Stimulated activated CD4-positive, alpha-beta T cell treated with anti-CD3 and anti-CD28 coated beads, Interleukin-12 subunit alpha, Interleukin-12 subunit beta, amount 100 ng/mL, for 48 hours (primary cell): ENCODE measurements at places on chromosomes 7 and 10.

DNA sequence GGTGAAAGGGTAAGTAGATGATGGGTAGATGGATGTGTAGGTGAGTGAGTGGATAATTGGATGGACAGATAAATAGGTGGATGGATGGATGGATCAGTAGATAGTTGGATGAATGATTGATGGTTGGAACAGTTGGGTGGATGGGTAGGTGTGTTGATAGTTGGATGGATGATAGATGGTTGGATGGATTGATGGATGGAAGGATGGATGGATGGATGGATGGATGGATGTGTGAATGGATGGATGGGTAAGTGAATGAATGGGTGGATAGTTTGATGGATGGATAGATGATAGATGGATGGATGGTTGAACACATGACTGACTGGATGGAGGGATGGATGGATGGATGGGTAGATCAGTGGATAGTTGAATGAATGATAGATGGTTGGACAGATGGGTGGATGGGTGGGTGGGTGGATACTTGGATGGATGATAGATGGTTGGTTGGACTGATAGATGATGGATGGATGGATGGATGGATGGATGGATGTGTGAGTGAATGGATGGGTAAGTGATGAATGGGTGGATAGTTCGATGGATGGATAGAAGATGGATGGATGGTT, 37.0 kb downstream of the PDGFA start:
- no peak for DNase-seq

DNA sequence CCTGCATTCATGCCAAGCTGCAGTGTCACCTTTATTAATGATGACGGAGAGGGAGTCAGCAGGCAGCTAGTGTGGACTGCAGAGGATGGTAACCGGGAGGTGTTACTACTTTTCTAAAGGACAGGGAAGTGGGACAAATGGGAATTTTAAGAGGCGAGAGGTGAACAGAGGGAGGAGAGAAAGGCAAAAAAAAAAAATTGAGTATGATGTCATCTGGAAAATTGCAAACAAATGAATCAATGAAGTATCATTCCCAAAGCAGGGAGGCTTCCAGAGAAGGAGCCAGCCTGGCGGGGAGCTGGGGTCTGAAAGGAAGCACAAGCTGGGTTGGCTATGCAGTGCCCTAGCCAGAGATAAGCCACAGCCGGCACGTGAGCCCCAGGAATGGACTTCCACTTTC, 12.9 kb downstream of the FRG2B start:
- DNase-seq = no peak

DNA sequence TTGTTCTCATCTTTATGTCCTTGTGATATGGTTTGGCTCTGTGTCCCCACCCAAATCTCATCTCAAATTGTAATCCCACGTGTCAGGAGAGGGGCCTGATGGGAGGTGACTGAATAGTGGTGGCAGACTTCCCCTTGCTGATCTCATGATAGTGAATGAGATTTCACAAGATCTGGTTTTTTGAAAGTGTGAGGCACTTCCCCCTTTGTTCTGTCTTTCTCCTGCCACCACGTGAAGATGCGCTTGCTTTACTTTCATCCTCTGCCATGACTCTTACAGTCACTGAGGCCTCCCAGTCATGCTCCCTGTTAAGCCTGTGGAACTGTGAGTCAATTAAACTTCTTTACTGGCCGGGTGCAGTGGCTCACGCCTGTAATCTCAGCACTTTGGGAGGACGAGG, 161.0 kb downstream of the HERPUD2 start:
- DNase-seq = no peak

GRCh38 chr7:4958477-4959301, at the start of gene MMD2:
MMD2 (minus strand) TSS chr7:4959187; CDS start chr7:4959017, 170 bp downstream.
- no peak for DNase-seq

DNA sequence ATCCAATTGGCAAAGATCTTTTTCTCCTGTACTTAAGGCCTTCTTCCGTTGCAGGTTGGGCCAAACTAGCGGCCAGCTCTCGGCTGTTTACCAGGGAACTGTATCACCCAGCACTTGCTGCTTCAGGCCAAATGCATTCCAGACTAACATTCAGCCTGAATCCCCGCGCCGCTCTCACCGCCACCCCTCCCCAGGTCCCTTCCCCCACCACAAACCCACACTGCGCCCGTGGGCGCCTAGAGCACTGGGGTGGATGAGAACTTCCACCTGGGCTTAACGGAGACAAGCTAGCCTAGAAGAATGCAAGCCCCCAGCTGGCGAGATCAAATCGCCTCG, 676 bp downstream of the TCAF1 start:
- DNase-seq = no peak

- no peak for DNase-seq
Measured at GRCh38 chr7:157650801-157651200, 314.0 kb downstream of the DNAJB6 start.

DNA sequence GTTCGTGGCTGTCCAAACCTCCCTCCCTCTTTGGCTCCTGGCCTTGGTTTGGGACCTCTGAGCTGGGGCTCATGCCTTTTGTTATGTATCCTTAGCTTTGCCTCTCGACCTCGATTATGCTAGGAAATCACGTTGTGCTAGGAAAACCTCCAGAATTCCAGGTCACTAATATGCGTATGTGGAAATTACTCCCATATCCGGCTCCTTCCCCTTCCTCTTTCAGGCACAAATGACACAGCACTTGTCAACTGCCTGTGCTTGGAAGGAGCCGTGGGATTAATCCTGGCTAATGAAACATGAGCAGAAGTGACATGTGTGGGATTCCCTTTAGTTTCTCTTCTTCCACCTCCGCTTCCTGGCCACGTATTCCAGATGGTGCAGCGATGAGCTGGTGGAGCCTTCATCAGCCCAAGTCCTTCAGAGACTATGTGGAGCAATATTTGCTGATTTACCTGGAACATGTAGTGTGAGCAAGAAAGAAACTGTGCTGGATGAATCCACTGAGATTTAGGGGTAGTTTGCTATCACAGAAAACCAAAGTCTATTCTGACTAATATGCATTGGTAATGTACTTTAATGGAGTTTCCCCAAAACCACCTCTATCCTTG, 149.2 kb downstream of the REEP3 start:
- DNase-seq = no peak

GRCh38 chr7:66576646-66577045, 52.0 kb upstream of the KCTD7 start:
- no peak for DNase-seq

DNA sequence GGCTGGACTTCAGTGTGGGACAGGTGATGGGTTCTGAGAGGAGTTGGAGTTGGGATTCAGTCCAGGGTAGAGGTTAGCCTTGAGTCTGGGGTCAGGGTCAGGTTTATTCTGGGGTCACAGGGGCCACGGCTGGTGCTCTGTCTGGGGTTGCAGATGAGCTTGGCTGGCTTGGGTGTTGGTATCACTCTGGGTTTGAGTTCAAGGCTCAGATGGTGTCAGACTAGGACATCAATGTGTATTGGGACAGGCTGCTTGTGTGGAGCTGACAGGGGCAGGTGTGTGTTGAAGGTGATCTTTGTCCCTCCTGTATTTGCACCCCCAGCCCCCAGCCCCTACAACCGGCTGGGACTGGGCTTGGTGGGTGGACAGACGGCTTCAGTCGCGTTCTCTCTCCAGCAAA, 26.8 kb downstream of the TMEM270 start:
- no peak for DNase-seq

- DNase-seq = no peak
Measured at GRCh38 chr10:117417196-117417595, 42.0 kb upstream of the PDZD8 start.

- no peak for DNase-seq
Measured at GRCh38 chr10:44680764-44681163, 230.4 kb upstream of the TMEM72 start.

DNA sequence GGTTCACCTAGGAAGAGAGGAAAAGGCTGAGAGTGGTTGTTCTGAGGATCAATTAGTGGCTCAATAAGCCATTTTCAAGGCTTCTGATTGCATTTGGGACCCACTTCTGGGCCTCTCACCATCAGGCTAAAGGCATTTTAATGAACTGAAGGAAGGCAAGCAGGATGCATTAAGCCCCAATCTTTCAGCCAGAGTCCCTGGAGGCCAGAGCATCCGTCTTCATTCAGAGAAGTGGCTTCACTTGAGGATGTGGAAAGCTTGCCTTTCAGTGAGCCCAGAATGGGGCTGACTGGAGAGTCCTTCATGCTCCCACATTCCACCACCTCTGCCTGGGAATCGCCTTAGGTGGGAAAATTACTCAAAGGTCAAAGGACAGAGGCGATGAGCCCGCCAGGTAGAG, 41.8 kb downstream of the COL17A1 start:
- DNase-seq = no peak

DNA sequence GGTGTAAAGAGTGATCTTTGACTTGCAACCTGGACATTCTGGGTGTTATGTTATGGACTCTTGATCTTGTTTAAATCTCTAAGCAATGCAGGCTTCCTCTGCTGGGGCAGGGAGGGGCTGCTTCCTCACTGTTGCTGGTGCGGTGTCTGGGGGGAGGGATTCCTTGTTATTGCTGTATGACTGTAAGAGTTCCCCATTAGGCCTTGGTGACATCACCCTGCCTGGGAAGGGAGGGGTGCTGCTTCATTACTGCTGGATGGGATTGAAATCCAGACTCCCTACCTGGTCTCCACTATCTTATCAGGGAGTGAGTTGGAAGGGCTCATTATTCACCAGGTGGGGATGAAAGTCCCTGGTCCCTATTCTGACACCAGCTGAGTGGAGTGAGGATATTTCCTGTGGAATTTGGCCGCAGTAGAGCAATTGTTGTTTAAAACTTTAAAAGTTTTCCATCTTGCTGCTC, 8.8 kb downstream of the OGDH start:
- no peak for DNase-seq

GRCh38 chr7:65235586-65235985, 138.1 kb upstream of the ZNF92 start:
- DNase-seq = no peak

- peak; percentile 81 for DNase-seq
Measured at GRCh38 chr10:30687698-30688213, 58.2 kb upstream of the LYZL2 start.

DNA sequence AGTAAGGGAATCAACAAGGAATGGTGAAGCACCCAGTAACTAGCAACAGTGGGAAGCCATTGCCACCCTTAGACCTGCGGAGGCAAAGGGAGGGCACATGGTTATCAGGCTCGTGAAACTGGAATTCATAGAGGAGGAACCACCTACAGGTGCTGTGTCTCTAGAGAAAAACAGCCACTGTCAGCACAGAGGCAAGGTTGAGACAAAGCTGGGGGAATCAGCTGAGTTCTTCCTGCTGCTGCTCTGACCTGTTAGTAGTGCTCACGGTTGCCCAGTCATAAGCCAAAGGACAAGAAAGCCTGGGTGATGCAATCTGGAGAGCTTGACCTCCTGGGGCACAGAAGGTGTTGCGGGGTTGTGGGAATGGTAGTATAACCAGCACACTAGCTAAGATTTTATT, 110.1 kb downstream of the TPST1 start:
- DNase-seq = no peak

- DNase-seq = no peak
Measured at GRCh38 chr7:98998821-98999725, 120.7 kb downstream of the TRRAP start.

DNA sequence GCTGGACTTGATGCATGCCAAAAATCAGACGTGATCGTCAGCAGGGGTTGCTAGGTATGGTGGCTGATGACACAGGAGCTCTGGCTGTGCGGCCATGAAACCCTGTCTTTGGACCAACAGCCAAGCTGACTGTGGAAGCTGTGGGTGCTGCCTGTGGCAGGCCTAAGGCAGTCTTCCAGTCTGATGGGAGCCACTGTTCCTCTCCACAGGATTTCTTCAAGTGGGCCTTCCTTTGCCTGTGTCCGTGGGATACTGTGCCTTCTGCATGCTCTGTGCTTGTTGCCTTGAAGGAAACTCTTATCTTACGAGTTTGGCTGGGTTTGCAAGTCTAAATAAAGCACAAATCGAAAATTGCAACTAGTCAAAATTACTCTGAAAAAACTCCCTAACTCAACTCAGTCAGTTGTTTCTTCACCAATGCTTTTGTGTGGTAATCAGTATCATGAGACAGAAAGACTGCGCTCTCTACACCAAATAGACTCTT, 101.9 kb upstream of the PDLIM1 start:
- DNase-seq = no peak

DNA sequence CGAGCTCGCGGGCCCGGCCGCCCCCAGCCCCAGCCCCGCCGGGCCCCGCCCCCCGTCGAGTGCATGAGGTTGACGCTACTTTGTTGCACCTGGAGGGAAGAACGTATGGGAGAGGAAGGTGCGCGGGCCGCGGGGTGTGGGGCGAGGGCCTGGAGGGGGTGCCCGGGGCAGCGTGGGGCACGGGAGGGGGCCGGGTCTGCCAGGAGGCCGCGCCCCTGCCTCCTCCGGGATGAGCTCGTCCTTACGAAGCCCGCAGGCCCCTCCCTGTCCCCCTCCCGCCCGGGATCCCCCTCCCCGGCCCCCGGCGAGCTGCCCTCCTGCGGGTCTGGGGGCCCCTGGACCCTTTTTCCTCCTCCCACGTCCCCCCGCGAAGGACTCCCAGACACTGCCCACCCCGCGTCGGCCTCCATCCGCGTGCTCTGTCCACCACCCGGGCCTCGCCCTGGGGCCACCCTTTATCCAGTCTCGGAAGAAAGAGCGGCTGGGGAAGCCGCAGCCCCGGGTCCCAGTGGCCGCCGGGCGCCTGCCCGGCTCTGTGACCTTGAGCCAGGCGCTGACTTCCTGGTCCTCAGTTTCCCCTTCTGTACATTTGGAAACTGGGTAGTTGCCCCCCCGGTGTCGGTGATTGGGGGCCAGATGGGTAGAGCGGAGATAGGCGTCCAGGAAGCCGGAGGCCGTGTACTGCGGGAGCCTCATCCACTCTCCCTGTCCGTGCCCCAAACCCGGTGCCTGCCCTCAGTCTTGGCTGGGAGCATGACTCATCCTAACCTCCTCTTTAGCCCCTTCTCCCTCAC, 521 bp downstream of the LIMK1 start:
- no peak for DNase-seq

DNA sequence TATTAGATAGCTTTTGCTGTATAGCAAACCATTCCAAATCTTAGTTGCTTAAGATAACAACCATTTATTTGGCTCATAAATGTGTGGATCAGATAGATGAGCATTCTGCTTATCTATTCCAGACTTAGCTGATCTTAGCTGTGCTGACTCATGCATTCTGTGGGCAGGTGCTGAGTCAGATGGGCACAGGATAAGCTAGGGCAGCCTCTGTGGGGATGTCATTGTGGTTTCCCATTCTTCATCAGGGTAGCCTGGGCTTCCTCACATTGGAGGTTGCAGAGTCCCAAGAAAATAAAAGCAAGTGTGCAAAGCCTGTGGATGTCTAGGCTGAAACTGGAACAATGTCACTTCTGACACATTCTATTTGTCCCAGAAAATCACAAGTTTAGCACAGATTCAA, 917.0 kb downstream of the TYW1 start:
- no peak for DNase-seq

DNA sequence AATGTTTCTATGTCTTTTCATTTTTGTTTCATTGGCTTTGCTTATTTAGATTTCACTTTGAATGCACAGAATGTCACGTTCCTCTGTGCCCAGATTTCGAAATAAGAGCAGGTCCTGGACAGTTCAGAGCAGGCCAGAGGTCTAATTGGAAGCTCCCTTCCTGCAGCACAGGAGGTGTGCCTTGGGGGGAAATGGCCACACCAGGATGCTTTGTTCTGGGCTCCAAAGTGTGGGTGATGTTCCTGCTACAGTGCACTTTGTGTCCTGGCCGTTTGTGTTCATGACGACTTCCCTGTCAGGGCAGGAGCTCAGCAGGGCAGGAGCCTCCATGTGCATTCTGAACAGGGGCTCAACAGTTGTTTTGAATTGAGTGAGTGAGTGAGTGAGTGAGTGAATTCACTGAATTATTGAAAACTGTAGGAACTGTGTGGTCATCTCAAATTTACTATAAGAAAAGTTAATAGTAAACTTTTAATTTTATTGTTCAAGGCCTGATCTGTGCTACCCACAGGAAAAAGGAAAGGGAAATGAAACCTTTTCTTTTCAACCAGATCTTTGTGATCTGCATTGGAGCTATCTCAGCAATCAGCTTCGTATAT, 109.5 kb upstream of the GJD4 start:
- no peak for DNase-seq
